ENCODE measurements at places on chromosomes 11 and 22.

DNA sequence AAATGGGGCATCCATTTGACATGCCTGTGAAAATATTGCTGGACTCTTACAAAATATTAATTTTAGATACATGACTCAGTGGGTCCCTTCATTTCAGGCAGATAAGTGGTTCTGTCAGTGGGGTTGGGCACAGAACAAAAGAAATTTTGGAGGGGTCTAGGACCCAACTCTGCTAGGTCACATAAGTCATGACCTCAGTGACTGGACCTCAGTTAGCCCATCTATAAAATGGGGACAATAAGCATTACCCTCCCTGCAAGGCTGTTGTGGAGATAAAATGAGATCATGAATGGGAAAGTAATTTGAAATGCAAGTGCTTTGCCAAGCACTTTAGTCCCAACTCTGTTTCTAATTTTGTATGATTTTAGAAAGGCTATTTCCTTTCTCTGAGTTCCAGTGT, 23.8 kb downstream of the ADORA2A start:
- no peak for DNase-seq

DNA sequence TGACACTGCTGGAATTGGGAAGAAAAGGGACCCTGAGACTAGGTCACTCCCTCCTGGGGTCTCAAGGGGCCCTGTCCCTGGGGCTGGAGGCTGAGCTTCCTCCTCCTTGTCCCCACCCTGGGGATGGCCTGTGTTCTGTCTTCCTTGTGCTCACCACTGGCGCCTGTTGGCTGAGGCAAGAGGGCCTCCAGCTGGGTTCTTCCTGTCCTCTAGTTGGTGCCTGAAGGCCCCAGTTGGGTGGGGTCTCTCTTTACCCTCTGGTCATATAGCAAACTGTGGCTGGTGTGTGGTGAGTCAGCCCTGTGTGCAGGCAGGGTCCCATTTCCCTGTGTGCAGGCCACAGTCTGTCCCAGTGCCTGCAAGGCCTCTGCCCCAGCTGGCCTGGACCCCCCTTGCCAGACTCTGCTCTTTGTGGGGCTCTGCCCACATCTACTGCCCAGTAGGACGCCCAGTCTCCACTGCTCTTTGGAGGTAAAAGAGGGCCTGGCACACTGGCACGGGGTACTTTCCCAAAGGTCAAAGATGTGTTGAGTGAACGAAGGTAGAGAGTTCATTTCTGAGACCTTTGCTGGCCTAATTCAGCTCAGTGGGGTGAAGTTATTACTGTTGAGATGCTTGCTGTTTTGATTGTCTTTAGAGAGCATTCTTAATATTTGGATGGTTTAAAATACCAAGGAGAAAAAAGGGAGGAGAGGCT, 55.1 kb upstream of the CLDN5 start:
- no peak for DNase-seq

DNA sequence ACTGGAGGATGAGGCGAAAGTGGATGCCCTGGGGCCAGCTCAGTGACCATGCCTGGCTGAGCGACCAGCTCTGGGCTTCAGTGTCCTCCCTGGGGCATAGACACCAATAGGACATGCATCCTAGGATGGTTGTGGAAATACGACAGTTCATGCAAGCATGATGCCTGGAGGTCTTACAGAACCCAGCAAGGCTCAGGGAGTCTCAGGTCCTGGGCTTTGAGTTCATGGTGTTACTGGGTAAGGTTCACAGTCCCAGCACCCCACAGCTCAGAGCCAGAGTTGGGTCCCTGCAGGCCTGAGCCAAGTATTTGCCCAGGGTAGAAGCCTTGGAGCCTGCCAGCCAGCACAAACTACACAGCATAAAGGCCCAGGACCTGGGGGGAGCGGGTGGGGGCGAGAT, 4.2 kb upstream of the SUSD2 start:
- DNase-seq, result no peak

DNA sequence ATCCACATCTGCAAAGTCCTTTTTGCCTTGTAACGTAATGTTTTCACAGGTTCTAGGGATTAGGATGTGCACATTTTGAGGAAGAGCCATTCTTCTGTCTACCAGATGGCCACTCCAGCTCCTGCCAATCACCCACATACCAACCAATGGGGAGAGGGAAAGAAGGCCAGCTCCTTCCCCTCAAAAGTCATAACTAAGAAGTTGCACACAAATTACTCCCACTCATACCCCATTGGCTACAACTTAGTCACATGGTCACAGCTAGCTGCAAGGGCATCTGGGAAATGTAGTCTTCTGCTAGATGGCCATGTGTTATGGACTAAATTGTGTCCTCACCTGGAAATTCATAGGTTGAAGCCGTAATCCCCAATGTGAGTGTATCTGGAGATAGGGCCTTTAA, 15.4 kb upstream of the MYOD1 start:
- DNase-seq, result no peak

DNA sequence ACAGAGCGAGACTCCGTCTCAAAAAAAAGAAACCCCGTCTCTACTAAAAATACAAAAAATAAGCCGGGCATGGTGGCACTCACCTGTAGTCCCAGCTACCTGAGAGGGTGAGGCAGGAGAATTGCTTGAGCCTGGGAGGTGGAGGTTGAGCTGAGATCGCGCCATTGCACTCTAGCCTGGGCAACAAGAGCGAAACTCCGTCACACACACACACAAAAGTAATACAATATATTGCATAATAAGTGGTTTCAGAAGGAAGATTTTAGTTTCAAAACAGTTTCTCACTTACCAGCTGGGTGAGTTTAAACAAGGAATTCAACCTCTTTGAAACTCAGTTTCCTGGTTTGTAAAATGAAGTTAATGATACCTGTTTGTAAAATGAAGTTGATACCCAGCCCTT, 32.7 kb upstream of the HTR3A start:
- no peak for DNase-seq

DNA sequence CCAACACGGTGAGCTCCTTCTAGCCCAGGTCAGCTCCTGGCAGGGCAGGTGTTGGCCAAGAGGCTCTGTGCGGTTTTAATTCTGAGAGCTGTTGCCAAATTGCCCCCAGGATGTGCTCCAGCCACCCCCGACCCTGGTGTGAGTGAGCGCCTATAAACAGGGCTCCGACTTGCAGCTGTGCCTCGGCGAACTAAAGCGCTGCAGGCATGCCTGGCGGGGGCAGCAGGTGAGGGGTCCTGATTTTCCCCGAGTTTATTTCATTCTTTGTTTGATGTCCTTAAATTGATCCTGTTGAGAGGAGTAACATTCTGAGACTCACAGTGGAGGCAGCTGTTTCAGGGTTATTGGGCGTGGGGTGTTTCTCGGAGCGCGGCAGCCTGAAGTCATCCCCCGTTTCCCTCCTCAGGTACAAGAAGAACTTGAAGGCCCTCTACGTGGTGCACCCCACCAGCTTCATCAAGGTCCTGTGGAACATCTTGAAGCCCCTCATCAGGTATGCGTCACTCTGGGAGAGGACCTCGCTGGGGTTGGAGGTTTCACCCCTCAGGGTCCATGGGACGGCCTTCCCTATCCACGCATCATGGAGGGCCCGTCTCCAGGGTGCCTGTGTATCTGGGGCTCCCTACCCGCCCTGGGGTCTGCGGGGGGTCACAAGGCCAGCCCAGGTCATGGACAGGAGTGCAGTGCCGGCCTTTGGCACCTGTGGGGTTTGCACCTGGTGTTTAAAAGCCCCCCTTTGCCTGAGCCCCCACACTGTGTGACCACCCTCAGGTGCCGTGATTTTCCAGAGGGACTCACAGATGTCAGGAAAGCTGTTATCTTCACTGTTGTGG, 62.1 kb downstream of the ARHGAP8 start:
- no peak for DNase-seq

DNA sequence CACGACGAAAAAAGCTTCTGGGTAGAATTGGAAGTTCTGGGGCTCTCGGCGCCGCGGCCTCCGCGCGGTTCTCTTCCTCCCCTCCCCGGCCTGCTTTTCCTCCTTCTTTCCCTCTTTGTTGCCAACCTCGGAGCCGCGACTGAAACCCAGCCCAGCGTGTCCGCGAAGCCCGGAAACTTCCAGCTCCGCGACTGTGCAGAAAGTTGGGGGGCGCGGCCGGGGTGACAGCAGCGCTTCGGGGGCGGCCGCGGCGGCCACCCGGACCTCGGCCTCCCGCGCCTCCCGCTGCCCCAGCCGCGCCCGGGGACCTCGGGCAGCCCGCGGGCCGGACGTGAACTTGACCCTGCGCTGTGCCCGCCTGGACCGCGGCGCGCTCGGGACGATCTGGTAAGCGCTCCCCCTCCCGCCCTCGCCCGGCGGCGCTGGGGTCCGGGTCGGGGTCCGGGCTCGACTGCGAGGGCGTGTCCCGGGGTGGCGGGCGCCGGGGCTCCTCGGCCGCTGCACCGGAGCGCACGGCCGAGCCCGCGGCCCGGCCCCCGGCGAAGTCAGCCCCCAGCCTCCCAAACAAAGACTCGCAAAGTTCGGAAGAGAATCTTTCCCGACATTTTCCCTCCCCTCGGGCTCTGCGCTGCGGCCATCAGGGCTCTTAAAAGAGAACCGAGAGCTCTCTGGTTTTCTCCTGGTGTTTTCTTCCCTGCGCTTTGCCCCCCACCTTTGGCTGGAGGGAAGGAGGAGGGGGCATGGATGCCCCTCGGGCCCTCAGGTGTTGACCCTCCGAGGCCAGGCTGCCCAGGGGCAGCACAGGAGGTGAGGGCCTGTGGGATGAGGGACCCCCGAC, 67.9 kb upstream of the WNT7B start:
- DNase-seq, result peak; percentile 23

- DNase-seq, result no peak
Observed at GRCh38 chr11:59862252-59862651, 4.0 kb downstream of the TCN1 start.

GRCh38 chr22:44632541-44633396, 69.2 kb upstream of the PRR5 start:
- no peak for DNase-seq

DNA sequence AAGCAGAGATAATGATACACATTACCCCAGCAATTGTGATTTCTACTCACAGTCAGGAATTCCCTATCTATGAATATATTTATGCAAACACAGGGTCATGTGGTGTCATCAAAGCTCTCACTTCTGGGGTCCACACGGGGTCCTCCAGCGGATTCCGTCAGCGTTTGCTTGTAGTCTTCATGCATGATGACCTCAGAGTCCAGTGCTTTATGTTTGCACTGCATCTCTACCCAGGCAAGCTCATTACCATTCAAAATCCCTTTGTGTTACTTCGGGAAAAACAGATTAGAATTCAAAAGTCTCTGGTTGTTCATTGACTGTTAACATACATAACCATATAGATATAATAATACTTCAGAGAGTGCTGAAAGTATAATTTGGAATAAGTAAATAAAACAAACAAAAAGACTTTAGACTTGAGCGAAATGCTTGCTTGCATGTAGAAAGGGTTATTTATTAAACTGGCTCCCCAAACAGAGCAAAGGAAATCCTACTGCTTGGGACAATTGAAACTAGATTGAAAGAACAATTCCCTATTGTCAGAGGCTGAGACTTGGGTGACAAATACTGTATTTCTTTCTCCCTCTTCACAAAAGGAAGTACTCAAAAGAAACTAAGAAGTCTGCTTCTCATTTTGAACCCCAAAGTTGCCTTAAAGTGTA, 423.1 kb downstream of the ETS1 start:
- no peak for DNase-seq

DNA sequence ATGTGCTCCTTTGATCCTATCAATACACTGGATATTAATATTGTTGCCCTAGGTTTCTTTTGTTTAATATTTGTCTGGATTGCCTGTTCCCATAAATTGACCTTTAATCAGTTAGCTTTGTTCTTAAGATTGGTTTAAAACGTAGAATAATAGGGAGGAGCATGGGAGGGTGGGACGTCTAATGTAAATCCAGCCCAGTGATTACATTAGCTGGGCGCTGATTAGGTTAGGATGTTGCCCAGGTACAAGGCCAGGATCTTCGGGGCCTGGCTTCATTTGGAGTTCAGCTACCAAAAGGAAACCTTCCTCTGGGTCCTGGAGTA, at the start of gene SRSF8:
Gene SRSF8 (plus strand): TSS at position 204 of the 323 bp plus-strand sequence. CDS start 308 bp downstream, outside the sequence.
- no peak for DNase-seq

DNA sequence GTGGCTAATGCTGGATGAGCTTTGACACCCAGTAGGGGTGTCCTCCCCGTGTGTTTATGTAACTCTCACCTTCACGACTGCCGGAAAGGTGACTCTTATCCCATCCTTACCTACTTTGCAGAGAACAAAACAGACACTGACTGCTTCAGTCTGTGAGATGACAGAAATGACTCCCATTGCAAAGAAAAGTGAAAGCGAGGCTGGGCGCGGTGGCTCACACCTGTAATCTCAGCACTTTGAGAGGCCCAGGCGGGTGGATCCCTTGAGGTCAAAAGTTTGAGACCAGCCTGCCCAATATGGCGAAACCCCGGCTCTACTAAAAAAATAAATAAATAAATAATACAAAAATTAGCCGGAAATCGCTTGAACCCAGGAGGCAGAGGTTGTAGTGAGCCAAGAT, 106.4 kb upstream of the ANO1 start:
- DNase-seq, result no peak

DNA sequence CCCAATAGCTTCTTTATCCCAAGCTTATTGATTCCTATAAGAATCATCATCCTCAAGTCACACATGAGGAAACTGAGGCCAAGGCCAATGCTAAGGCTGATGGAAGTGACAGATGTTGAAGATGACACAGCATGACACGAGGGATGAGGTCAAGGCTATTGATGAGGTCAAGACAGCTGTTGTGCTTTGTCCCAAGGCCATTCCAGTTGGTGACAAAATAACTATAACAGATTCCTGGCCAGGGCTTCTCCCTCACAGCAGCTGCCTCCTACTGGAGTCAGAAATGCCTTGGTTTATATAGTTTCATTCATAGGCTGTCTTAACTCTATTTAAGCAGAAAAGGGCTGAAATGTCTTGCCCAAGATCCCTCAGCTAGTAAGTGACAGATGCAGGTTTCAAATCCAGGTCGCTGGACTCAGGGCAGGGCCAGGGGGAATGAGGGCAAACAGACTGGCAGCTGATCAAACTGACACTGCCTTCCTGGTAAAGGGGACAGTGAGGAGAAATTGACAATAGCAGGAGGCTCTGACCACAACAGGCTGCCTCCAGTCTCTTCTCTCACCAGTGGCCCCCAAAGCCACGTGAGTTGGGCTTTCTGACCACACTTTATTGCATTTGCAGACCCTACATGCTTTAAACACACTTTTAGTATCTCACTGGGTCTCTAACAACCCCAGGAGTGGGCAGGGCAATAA, 16.5 kb downstream of the MIF start:
- DNase-seq, result no peak

GRCh38 chr11:12235947-12236743, 125.8 kb downstream of the MICAL2 start:
- DNase-seq, result no peak

GRCh38 chr11:133263332-133263731, 269.0 kb downstream of the OPCML start:
- no peak for DNase-seq

GRCh38 chr11:21411104-21411503, 741.7 kb downstream of the NELL1 start:
- no peak for DNase-seq

Measured in omental fat pad (tissue), 4 donors.